ENCODE measurements at places on chromosomes 1 and 21. TPM values are rescaled to one million over a fixed set of nuclear protein-coding genes. Genes with fewer than 3 reads are reported as not detected.
A peak's percentile ranks its signal among the peaks of the same experiment; 100 is the strongest.

GRCh38 chr1:213512316-213512715, 461.3 kb downstream of the RPS6KC1 start:
- H3K27ac ChIP-seq, result no peak overlapping the region
- H3K4me3 ChIP-seq, result no peak overlapping the region
- H3K4me1 ChIP-seq, result no peaks in the 10 kb centered on the region
- no peaks in the 10 kb centered on the region for H3K36me3 ChIP-seq

GRCh38 chr21:32782698-32783097, 11.1 kb upstream of the PAXBP1 start:
- no peak overlapping the region for H3K27ac ChIP-seq
- DNase-seq, result no peak
- peaks cover 6% of the 10 kb centered on the region for H3K4me1 ChIP-seq
- H3K4me3 ChIP-seq, result no peak overlapping the region
- H3K27me3 ChIP-seq, result no peaks in the 10 kb centered on the region

DNA sequence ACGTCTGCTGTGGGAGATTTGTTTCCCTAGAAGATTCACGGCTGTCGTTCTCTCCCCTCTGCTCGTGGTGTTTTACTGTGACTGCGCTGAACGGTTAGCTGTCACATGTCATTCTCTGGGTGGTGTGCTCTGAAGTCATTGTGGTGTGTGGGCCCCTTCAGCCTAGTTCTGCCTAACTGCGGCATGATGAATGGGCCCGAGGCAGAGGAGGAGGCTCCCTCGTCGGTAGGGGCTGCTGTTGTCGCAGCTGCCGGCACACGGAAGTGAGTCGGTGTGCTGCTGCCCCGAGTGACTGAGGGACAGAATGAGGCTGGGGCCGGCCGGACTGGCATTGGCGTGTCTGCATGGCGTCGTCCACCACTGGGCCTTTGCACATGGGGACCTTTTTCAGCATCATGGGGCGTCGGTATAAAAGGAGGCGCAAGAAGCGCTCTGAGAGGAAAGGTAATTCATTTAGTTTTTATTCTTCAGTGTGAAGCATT, 77.9 kb downstream of the ADARB1 start:
- H3K4me3 ChIP-seq, result peak overlapping the region; percentile 59
- H3K27me3 ChIP-seq, result no peaks in the 10 kb centered on the region
- H3K4me1 ChIP-seq, result peaks cover 59% of the 10 kb centered on the region
- DNase-seq, result peak; percentile 71
- H3K36me3 ChIP-seq, result no peaks in the 10 kb centered on the region

GRCh38 chr1:57835620-57836019, 411.8 kb upstream of the DAB1 start:
- H3K36me3 ChIP-seq, result no peaks in the 10 kb centered on the region
- no peak overlapping the region for H3K4me3 ChIP-seq
- H3K27me3 ChIP-seq, result peaks cover 8% of the 10 kb centered on the region
- no peak for DNase-seq

DNA sequence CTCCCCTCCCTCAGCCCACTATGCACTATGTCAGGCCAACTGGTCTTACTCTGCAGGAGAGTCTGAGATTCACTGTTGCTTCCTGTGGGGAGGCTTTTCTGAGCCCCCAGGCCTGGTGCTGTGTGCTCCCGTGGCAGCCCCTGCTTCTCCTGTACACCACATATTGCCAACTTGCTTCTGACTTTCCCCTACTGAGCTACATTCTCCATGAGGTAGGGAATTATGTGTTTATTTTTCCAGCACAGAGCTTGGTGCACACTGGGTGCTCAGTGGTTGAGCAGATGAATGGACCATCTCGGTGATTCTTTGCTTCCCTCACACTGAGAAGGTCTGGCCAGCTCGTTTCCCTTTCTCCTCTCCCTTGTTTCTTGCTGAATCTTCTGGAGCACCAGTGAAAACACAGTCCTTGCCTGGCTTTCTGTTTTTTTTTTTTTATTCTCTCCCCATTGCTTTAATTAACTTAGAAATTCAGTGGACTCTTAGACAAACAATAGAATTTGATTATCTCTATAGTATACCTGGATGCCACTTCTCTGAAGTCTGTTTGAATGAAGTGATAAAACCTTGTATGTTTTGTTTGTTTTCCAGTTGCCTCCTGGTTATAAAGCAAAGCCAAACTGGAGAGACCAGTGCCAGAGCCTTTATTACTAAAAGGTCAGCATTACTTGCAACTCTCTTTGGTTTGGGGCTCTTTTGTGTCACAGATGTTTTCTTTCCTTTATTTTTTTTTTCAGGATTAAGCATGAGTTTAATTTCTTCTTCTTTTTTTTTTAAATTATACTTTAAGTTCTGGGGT, 50.3 kb upstream of the CNIH3 start:
- DNase-seq, result no peak
- H3K27me3 ChIP-seq, result no peaks in the 10 kb centered on the region
- no peaks in the 10 kb centered on the region for H3K4me1 ChIP-seq
- H3K27ac ChIP-seq, result no peak overlapping the region
- no peak overlapping the region for H3K4me3 ChIP-seq

DNA sequence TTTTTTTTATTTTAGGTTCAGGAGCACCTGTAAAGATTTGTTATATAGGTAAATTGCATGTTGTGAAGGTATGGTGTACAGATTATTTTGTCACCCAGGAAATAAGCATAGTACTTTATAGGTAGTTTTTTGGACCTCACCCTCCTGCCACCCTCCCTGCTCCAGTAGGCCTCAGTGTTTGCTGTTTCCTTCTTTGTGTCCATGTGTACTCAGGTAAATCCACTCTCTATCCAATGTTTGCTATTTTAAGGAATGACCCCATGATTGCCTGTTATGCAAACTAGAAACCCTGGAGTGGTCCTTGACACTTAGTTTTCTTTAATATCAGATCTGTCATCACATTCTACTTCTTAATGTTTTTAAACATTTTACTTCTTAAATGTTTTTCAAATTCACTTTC, 33.9 kb downstream of the LHX9 start:
- peaks cover 15% of the 10 kb centered on the region for H3K27me3 ChIP-seq
- H3K4me3 ChIP-seq, result no peak overlapping the region
- no peak for DNase-seq
- H3K27ac ChIP-seq, result no peak overlapping the region

DNA sequence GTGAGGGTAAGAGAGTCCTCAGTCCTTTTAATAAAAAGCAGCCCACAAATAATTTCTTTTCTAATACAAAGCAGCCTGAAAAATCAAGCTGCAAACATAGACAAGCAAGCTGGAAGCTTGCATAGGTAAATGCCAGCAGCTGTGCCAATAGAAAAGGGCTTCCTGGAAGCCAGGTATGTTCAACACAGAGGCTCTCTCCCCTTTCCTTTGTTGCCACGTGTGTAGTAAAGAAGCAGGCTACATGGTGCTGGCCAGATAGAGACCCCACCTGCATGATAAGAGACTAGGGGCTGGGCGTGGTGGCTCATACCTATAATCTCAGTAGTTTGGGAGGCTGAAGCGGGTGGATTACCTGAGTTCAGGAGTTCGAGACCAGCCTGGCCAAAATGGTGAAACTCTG, 50.1 kb upstream of the ERRFI1 start:
- peaks cover 40% of the 10 kb centered on the region for H3K27me3 ChIP-seq
- no peak for DNase-seq
- H3K27ac ChIP-seq, result no peak overlapping the region
- H3K36me3 ChIP-seq, result no peaks in the 10 kb centered on the region

DNA sequence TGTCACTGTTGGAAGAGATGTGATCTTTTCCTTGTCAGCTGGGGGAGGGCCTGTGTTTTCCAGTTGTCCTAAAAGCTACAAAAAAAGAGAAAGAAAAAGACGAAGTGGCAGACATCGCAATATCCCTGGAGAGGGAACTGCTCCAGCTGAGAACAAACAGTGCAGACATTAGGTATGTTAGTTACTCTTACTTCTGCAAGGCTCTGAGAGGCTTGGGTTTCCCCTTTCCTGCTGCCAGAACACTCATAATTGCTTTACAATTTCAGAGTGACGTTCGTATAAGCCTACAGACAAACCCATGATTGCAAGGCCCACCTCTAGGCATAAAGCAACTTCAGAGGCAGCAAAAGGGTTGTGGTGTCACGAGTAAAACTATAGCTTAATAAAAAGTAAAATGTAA, 31.1 kb downstream of the CD160 start:
- H3K36me3 ChIP-seq, result peaks cover 24% of the 10 kb centered on the region
- H3K27me3 ChIP-seq, result no peaks in the 10 kb centered on the region
- no peaks in the 10 kb centered on the region for H3K4me1 ChIP-seq
- no peak overlapping the region for H3K27ac ChIP-seq
- H3K4me3 ChIP-seq, result no peak overlapping the region

DNA sequence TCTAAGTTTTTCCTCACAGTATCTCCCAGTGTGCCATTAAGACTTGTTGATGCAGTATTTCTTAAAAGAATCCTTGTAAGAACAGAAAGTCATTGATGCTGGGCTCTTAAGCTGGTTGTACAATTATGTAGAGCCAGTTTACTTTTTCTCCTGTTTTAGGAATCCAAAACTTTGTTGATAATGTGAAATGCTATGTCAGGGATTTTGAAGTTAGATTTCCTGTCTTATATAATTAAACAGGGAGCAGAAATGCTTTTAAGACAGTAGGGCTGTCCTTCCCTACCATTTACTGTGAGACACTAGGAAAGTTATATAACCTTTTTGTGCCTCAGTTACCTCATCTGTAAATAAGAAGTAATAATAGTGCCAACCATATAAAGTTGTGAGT, 26.0 kb downstream of the CCDC18 start:
- no peaks in the 10 kb centered on the region for H3K27me3 ChIP-seq
- no peak overlapping the region for H3K27ac ChIP-seq
- no peaks in the 10 kb centered on the region for H3K4me1 ChIP-seq
- no peak overlapping the region for H3K4me3 ChIP-seq

DNA sequence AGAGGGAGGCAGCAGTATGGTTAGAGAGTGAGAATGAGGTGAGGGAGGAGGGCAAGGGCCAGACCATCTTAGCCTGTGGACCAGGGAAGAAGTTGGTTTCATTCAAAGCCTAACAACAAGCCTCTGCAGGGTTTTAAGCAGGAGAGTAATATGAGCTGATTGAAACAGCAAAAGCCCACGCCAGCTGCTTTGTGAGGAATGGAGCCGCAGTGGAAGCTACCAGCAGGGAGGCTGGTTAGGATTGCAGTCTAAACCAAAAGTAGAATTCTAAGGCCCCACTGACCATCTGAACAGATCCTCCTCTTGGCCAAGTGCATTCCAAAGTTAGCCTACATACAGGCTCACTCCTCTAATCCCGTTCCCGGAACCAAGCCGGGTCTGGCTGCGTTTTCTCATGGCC, 44.8 kb downstream of the OLFML3 start:
- H3K27me3 ChIP-seq, result peaks cover 6% of the 10 kb centered on the region
- no peaks in the 10 kb centered on the region for H3K4me1 ChIP-seq
- no peak overlapping the region for H3K4me3 ChIP-seq
- no peak for DNase-seq

DNA sequence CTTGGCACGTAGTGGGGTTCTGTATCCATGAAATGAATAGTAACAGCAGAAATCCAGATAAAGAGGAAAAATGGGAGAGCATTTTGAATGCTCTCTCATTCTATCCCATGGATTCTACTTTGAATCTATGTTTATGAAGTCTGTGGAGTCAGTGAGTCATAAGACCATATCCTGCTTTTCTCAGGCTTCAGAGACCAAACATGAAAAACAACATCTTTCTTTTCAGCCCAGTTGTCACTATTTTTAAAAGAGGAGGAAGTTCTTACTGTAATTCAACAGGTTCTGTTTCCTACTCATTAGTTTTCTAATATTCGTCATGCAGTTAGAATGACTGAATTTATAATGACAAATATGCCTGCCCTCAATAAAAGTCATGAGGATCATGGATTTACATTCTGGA, 39.4 kb upstream of the CD55 start:
- H3K4me3 ChIP-seq, result peak overlapping the region; percentile 53
- H3K27ac ChIP-seq, result peak overlapping the region; percentile 38
- H3K4me1 ChIP-seq, result peaks cover 48% of the 10 kb centered on the region
- no peak for DNase-seq
- no peaks in the 10 kb centered on the region for H3K27me3 ChIP-seq

DNA sequence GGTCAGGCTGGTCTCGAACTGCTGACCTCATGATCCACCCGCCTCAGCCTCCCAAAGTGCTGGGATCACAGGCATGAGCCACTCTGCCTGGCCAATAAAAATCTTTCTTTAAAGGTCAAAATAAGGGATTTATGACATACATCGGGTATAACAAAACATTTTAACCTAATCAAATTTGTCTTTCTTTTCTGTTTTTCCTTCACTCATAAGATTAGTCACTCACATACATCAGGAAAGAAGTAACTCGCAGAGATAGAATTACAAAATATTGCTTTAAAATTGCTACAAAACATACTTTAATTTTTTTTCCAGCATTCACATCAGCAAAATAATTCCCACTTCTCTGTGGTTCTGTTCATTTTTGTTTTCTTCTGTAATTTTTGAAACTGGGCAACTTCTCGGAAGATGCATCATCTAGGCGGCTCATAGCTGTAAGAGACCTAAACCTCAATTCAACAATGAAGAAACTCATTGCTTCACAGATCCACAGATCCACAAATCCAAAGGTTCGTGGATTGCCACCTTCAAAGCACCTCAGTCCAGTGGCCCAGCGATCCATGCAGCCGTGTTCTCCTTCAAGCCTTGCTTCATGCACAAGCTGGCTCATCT, 39.7 kb downstream of the NEK2 start:
- H3K27me3 ChIP-seq, result peaks cover 23% of the 10 kb centered on the region
- H3K4me1 ChIP-seq, result peaks cover 2% of the 10 kb centered on the region
- no peak overlapping the region for H3K4me3 ChIP-seq
- DNase-seq, result no peak
- no peaks in the 10 kb centered on the region for H3K36me3 ChIP-seq

GRCh38 chr1:211468595-211468994, 23.4 kb downstream of the RD3 start:
- H3K27ac ChIP-seq, result no peak overlapping the region
- H3K4me1 ChIP-seq, result no peaks in the 10 kb centered on the region
- H3K36me3 ChIP-seq, result no peaks in the 10 kb centered on the region
- no peak overlapping the region for H3K4me3 ChIP-seq
- no peak for DNase-seq

GRCh38 chr1:164559342-164560051, 513 bp downstream of the PBX1 start:
- H3K36me3 ChIP-seq, result no peaks in the 10 kb centered on the region
- no peak for DNase-seq
- peak overlapping the region; percentile 66 for H3K4me3 ChIP-seq
- H3K27me3 ChIP-seq, result peaks cover 37% of the 10 kb centered on the region

GRCh38 chr1:202264726-202265125, 71.1 kb downstream of the LGR6 start:
- H3K27ac ChIP-seq, result no peak overlapping the region
- H3K27me3 ChIP-seq, result peaks cover 55% of the 10 kb centered on the region
- H3K36me3 ChIP-seq, result peaks cover 4% of the 10 kb centered on the region
- no peak for DNase-seq

GRCh38 chr1:91805311-91805801, 80.6 kb downstream of the TGFBR3 start:
- no peak overlapping the region for H3K27ac ChIP-seq
- H3K4me1 ChIP-seq, result peaks cover 14% of the 10 kb centered on the region
- H3K4me3 ChIP-seq, result no peak overlapping the region
- no peak for DNase-seq

GRCh38 chr21:41772351-41773080, 5.7 kb upstream of the RIPK4 start:
- peaks cover 94% of the 10 kb centered on the region for H3K27me3 ChIP-seq
- no peak for DNase-seq

Gene GPA33
- polyA plus RNA-seq, result 3.4 TPM

Gene C4BPA
- polyA plus RNA-seq, result not detected

Gene AIM2
- polyA plus RNA-seq, result 5.7 TPM

Gene LRRC38
- not detected for polyA plus RNA-seq

Gene SLAMF1
- 24.3 TPM for polyA plus RNA-seq
